Lower lobe of right lung (tissue), 2 donors: ENCODE measurements at places on chromosomes 16 and 17. TPM values are rescaled to one million over a fixed set of nuclear protein-coding genes. Genes with fewer than 3 reads are reported as not detected.

DNA sequence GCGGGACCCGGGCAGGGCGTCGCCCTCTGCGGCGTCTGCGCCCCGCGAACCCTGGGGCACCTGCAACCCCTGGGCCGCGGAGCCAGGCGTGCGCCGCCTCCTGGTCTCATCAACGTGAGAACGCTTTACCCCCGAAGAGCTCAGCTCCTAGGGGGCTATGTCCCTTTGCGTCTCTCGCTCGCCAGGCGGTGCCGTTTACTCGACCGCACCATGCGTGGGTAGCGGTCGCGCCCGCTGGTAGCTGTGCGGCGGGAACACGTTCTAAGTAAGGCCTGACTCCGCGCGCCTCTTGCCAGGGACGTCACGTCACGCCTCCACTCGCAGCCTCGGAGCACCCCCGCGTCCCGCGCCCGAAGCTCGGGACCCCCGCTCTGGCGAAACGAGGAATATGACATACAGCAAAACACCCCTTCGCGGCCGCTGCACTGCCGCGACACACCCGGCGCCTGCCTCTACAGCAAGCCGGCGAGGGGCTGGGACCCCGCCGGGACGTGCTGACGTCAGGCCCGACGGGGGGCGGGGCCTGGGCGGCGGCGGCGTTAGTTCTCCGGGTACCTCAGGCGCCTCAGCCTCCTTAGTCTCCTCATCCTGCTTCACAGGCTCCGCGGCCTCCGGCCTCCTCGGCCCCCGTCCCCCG lies at the start of gene RAB11FIP3:
TSS of gene RAB11FIP3 (plus strand) at position 568 of the 637 bp plus-strand sequence. CDS start 358 bp downstream, outside the sequence.
- DNase-seq, result peak; percentile 86
- no peaks in the 10 kb centered on the region for H3K36me3 ChIP-seq
- peak within 1 kb of the TSS; percentile 93 for H3K27ac ChIP-seq
- H3K27me3 ChIP-seq, result no peaks in the 10 kb centered on the region

GRCh38 chr16:7148606-7149005 lies 184.0 kb upstream of the RBFOX1 start:
- no peak overlapping the region for H3K4me3 ChIP-seq
- no peaks in the 10 kb centered on the region for H3K4me1 ChIP-seq
- no peaks in the 10 kb centered on the region for H3K36me3 ChIP-seq

DNA sequence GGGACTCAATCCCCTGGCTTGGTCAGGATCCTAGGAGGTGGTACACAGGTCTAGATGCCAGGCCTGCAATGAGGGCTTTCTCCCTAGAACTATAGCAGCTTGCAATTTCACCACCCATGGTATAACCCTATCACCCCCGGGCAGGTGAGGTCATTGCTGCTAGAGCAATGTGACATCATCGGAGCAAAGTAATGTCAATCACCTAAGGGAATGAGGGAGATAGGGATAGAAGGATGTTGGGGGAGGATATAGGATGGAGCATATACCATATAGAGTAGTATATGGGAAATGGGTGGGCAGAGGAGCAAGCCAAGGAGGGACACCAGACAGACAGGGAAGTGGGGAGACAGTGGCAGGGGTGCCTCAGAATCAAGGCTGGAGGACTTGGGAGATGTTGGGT lies 3.3 kb downstream of the KCNH4 start:
- no peak overlapping the region for H3K27ac ChIP-seq
- DNase-seq, result no peak
- no peak overlapping the region for H3K4me3 ChIP-seq
- peaks cover 26% of the 10 kb centered on the region for H3K27me3 ChIP-seq

- no peak overlapping the region for H3K27ac ChIP-seq
- H3K4me1 ChIP-seq, result peaks cover 6% of the 10 kb centered on the region
- peaks cover 47% of the 10 kb centered on the region for H3K36me3 ChIP-seq
- no peaks in the 10 kb centered on the region for H3K27me3 ChIP-seq
Measured at GRCh38 chr17:4199818-4200402, 56.9 kb downstream of the CYB5D2 start.

DNA sequence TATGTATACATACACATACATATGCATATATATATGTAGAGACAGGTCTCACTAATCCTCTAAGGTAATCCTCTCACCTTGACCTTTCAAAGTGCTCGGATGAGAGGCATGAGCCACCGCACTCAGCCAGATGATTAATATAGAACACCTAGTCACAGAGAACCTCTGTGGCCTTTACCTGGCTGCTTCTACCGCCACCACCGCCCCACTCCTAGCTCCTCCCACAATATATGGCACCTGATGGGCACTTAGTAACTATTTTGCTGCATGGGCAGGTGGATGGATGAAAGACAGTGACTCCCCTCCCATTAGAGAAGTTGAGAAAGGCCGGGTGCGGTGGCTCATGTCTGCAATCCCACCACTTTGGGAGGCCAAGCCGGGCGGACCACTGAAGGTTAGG lies 16.7 kb upstream of the ATP2C2 start:
- no peak for DNase-seq
- no peak overlapping the region for H3K27ac ChIP-seq
- no peaks in the 10 kb centered on the region for H3K27me3 ChIP-seq
- no peaks in the 10 kb centered on the region for H3K36me3 ChIP-seq

DNA sequence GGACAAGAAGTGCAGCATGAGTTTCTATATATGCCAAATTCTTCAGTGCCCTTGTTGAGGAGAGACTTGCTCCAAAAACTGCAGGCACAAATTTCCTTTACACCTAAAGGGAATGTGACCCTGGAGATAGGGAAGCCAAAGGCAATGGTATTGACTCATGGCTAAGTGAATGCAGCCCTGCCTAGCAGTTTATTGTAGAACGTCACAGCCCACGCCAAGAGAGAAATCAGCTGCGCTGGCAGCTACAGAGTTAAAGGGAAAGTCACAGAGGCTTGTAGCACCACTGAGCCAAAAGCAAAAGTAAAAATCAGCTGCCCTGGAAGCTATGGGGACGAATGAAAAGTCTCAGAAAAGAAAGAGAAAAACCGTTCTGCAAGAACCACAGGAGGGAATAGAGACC lies 10.1 kb downstream of the POLR3K start:
- no peak overlapping the region for H3K27ac ChIP-seq
- H3K4me1 ChIP-seq, result peaks cover 9% of the 10 kb centered on the region
- no peak overlapping the region for H3K4me3 ChIP-seq

The NUP88 gene
- total RNA-seq, result 36.7 TPM
